ENCODE measurements at places on chromosomes 3 and 15.

GRCh38 chr3:145628211-145628610 lies 532.8 kb downstream of the PLOD2 start:
- DNase-seq: no peak

DNA sequence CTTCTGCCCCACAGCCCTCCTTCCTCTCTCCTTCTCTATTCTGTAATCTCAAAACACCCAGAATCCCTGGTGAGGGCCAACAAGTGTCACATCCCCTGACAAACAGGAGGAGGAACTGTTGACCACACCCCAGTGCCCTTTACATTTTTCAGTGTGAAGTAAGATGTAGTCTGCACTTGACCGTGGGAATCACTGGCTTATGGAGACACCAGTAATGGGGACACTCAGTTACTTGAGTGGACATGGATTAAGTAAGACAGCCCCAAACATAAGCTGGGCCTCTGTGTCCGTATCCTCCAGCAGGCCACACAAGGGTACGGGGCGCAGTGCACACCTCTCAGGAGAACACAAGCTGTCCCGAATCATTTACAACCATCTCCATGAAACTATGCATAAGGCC lies 28.4 kb upstream of the LIMD1 start:
- no peak for DNase-seq

GRCh38 chr3:32913790-32914446 lies 37.5 kb upstream of the CCR4 start:
- DNase-seq: peak; percentile 80

GRCh38 chr3:174325834-174326700 lies 533.1 kb upstream of the NAALADL2 start:
- DNase-seq: peak; percentile 67

DNA sequence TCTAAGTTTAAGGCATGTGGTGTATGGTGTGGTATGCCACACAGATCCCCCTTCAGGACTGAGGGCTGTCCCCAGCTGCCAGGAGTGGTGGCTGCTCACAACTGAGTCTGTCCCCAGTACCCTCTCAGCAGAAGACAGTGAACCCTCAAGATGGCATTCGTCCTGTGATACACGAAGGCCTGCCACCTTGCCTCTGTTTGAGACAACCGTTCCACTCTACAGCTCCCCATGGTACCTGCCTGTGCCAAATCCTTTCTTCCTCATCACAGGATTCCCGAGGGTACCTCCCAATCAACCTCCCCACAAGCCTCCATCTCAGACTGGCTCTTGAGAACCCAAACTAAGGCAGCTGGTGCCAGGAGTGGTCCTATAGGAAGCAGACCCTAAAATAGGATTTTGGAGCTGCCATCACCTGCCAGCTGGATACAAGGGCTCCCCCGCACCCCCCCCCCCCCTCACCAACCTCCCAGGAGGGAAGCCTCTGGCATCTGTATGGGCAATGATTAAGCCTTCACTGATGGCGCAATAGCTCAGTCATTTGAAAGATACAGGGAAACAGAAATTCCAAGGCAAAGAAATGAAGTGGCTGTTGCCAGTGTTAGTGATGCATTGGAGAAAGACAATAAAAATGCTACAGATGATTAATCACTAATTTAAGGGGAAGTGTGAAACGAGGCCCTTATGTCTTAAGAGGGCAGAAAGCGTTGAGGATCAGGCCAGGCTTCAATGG lies 230.0 kb upstream of the LYSMD4 start:
- DNase-seq: peak; percentile 33

DNA sequence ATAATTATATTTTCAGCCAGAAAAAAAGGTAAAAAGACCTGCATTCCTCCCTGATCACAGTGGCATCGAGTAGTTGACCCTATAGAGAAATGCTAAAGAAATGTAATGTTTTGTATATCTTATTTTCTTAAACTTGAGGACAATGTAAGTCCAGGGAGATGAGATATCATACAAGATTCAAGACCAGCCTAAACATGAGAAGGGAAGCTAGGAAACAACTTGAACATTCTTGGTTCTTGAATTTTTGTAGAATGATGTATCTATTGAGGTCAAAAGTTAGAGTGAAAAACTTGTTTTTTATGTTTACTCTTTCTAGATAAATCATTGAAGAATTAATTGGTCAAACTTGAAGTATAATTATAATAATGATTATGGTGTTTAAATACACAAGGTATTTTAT lies 497.7 kb upstream of the TBL1XR1 start:
- DNase-seq: no peak

GRCh38 chr3:139970526-139970925 lies 35.5 kb downstream of the CLSTN2 start:
- DNase-seq: no peak

GRCh38 chr15:41416128-41416741 lies 660 bp upstream of the RTF1 start:
- no peak for DNase-seq

- DNase-seq: no peak
Observed at GRCh38 chr15:96392380-96393208, 62.1 kb downstream of the NR2F2 start.

DNA sequence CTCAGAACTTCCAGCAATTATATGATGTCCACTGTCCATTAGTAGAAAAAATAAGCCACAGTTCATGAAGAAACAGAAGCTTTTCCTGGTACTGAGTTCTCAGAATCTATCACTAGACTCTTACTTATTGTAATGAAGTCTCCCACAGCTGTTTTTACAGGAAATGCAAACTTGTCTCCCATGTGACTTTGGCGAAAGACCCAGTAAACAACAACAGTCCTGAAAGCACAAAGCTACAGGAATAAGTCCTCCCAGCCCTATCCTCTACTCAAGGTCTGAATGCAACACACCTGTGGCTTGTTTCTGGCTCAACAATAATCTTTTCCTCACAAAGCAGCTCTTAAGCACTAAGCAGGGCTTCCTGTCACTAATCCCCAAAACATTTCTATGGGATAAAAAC lies 55.9 kb downstream of the EOMES start:
- DNase-seq: no peak

- DNase-seq: no peak
Observed at GRCh38 chr3:59813148-59813538, 763.3 kb upstream of the CFAP20DC start.

GRCh38 chr15:43872416-43873020 lies 45.7 kb downstream of the WDR76 start:
- peak; percentile 81 for DNase-seq

GRCh38 chr3:121649645-121650044 lies 11.1 kb downstream of the HCLS1 start:
- DNase-seq: peak; percentile 63

DNA sequence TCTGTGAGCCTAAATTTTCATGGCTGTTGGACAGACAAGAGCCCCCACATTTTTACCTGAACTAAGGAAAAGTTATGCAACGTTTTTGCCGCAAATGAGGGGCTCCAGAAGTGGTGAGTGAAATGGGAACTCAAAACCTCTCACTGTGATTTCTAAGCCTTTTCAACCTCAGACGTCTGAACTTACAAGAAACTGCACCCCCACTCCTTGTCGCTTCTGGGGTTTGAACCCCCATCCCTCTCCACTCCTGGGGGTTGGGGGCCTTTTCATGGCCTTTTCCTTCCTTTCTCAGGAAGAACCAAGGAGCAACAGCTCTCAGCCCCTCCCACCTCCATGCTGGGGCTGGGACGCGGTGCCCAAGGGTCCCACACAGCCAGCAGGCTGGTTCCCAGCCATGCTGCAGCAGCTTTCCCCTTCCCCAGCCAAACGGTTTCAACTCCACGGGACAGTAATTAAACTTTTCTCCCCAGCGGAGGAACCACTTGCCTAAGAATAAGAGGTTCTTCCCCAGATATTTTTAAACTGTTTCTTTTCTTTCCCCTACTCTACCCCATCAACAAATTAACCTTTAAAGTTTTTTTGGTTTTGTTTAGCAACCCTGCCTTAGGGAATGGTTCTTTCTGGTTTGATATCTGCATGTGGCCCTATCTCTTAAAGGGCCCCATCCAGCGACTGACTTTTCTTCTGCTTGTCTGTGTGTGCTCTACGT lies 387.6 kb upstream of the CBLB start:
- no peak for DNase-seq

DNA sequence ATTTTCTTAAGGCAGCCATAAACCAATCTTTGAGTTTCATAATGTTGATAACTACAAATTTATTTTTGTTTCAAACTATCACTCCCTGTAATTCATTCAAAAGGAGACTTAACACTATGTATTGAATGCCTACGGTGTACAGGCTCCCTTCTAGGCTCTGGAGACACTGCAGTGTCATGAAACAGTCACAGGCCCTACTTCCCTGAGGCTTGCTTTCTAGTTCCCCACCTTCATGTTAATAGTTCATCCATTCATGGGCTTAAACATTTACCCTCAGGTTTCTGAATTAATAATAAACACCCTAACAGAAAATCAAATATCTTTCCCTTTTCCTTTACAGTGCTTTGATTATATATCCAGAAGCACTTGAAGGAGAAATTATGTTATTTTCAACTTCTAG lies 168.7 kb downstream of the CHL1 start:
- no peak for DNase-seq

- DNase-seq: peak; percentile 38
Observed at GRCh38 chr15:66894986-66895780, 170.2 kb upstream of the SMAD3 start.

DNA sequence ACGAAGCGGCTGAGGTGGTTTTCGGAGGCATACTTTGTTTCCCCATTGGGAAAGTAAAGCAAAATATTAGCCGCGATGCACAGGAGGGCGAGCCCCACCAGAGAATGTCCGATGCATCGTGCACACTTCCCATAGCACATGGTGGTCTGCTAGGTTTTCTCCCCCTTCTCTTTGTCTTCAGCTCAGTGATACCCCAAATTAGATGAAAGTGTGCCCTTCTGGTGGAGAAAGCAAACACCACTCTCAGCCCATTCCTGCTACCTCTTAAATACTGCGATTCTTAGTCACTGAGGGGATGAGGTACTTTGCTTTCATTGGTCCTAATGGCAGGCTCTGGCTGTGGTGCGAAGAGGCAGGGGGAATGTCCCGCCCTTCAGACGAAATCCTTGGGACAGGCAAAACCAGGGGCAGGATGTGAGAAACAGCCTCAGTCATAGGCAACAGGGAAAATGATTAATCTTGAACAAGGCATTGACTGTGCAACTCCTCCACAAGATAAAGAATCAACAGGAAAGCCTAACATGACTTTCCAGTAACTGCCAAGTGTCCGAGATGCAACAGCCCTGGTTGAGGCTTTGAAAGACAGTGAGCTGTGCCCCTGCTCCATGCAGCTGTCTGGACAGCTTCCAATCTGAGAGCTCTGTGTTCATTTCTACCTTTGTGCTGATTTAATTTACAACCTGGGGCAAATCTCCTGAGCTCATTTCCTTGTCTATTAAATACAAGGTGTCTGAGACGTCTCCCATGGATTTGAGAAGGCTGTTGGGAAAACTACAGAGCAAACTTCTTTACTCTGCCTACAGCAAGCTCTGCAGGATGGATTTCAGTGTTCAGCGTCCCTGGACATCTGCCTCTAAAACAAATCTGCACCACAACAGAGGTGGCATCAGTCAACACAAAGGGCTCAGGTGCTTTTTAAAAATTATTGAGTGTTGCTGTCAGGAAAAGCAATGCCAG lies at the start of gene TM4SF1:
TM4SF1 (minus strand) TSS at position 242 of the 957 bp plus-strand sequence; CDS start at position 140, 102 bp downstream.
- DNase-seq: peak; percentile 95

DNA sequence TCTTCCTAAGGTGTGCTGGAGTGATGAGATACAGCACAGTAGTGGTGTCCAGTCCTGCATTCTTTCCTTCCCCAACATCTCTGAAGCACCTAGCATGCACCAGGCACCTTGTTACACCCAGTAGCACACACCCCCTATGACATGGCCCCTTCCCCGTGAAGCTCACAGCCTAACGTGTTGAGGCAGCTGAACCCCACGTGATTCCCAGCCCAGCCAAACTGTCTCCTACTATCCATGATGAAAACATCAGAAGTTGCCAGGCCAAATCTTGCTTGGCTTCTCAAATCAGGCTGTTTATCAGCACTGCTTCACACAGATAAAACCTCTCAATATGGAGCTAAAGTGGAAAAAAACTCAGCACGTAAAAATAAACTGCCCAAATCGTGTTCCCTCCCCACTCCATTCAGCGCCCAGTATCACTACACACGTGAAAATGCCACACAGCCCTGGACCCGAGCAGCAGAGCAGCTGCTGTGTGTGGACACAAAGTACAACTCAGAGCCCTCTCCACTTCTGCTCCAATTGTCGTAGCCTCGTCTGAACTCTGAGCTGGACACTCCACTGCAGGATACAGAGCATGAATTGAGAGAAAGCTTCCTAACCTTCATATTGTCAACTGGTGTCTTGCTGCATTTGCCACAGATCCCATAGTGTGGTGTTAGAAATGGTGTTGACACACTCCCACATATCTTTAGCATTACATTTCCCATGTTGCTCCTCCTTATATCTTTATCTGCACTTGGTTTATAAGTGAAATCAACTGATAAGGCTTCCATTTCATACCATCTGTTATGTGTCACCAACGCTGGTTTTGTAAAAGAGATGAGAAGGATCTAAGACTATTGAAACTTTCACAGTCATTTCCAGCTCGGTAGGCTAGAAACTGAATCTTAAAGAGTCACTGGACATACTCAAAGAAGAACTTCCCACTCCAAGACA lies 279.8 kb downstream of the RORA start:
- no peak for DNase-seq

GRCh38 chr3:55501905-55502304 lies 14.8 kb upstream of the WNT5A start:
- DNase-seq: no peak

GRCh38 chr3:52126036-52126435 lies 28.2 kb downstream of the POC1A start:
- DNase-seq: peak; percentile 38

- peak; percentile 89 for DNase-seq
Observed at GRCh38 chr3:180433152-180433551, 168.8 kb upstream of the TTC14 start.

GRCh38 chr3:102672305-102672704 lies 237.5 kb downstream of the ZPLD1 start:
- no peak for DNase-seq

Measured in fibroblast of mammary gland (primary cell).